ENCODE measurements at places on chromosomes 12 and 14.

GRCh38 chr12:59185295-59185694 is 265.0 kb upstream of the LRIG3 start:
- no peak for DNase-seq

GRCh38 chr12:27493260-27493940 is 30.6 kb upstream of the PPFIBP1 start:
- DNase-seq: no peak

DNA sequence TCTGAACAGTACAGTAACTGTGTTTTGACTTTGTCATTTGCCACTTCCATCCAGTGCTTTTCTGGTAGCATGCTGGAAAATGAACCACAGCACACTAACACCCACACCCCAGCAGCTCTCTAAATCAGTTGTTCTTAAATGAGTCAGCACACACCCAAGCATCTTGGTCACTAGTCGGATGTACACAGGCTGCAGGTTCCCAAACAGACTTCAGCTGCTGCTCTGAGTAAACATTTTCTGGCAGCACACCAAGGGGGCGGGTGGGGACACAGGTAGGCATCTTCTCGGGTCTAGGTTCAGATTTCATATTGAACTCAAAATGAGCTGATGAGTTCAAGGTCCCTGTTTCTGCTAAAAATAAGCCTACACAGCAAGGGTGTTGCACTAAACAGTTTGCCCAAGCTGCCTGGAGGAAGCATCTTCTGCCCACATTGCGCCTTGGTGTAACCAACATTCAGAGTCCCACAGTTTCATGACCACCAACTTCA is 39.8 kb downstream of the IFNG start:
- no peak for DNase-seq

- peak; percentile 73 for DNase-seq
Observed at GRCh38 chr12:64171715-64172114, 50.4 kb downstream of the KICS2 start.

- no peak for DNase-seq
Observed at GRCh38 chr14:96055753-96056508, 16.8 kb downstream of the C14orf132 start.

DNA sequence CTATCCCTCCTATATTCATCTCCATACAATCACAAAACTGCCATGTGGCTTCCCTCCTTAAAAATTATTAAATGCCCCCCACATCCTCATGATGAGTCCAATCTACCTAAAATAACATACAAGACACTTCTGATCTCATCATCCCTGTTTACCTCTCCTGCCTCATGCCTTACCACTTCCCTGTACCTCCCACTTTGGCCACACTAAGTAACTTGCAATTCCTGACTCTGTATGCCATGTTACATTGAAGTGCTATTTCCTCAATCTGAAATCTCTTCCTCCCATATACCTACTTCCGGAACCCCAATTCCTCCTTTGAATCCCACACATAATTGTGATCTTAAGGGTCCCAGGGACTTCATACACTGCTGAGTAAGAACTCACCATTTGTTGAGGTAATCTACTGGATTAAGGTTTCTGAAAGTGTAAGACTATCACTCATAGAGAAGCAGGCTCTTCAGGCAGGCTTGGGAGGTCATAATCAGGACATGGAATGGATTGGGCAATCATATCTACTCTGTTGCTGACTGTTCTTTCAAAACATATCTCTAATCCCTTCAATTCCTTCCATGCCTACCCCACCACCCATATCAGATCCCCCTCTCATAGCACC is 117.6 kb upstream of the PLEKHG7 start:
- no peak for DNase-seq

GRCh38 chr12:118307069-118307954 is 65.4 kb downstream of the TAOK3 start:
- DNase-seq: peak; percentile 93

DNA sequence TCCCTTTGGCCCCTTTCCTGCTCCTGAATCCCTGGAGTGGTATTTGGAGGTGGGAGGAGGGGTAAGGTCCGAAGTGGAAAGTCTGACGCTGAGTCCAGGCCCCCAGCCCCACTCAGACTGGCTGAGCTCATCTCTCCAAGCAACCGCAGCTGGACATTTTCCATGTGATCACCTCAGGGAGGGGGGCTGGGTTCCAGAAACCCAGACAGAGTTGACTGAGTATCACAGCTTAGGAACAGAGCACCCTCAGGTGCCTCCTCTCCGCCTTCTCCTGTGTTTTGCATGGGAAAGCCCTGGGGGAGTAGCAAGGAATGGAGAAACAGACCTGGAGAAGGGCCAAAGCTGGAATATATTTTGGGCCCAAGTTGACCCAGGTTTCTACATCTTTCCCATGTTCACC is 8.0 kb upstream of the ITGA5 start:
- no peak for DNase-seq

- DNase-seq: no peak
Observed at GRCh38 chr12:123681605-123682004, 10.7 kb downstream of the TCTN2 start.

GRCh38 chr12:81078469-81079196 is 754 bp downstream of the ACSS3 start:
- DNase-seq: peak; percentile 80

GRCh38 chr12:127785986-127786590 is 480.9 kb upstream of the TMEM132C start:
- DNase-seq: peak; percentile 3

All from fibroblast of mammary gland (primary cell).